ENCODE measurements at places on chromosomes 7 and 10.
A peak's percentile ranks its signal among the peaks of the same experiment; 100 is the strongest.

GRCh38 chr10:133261726-133262325, 14.8 kb downstream of the ADAM8 start:
- DNase-seq, result peak; percentile 42

GRCh38 chr10:131802996-131803395, 97.8 kb upstream of the PPP2R2D start:
- no peak for DNase-seq

DNA sequence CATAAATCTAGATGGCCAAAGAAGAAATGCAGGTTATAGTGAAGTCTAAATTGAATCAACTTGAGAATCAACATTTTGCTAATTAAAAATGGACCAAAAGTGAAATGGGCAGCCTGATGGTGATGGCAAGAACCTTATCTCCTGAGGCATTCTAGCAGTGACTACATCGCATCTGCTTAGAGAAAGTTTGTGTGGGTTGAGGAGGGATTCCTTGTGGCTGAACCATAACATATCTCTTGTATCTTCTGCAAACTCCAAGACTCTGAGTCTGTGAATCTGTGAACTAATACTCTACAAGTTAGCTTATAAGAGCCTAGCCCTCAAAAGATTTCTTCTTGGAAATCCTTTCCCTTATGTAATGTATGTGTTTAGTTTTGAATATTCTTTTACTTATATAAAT, 85.6 kb downstream of the PRKG1 start:
- DNase-seq, result no peak

GRCh38 chr10:78404296-78404695, 370.6 kb downstream of the RPS24 start:
- no peak for DNase-seq

- no peak for DNase-seq
These were observed 72.8 kb downstream of the CCNY start for GRCh38 chr10:35409094-35409582.

DNA sequence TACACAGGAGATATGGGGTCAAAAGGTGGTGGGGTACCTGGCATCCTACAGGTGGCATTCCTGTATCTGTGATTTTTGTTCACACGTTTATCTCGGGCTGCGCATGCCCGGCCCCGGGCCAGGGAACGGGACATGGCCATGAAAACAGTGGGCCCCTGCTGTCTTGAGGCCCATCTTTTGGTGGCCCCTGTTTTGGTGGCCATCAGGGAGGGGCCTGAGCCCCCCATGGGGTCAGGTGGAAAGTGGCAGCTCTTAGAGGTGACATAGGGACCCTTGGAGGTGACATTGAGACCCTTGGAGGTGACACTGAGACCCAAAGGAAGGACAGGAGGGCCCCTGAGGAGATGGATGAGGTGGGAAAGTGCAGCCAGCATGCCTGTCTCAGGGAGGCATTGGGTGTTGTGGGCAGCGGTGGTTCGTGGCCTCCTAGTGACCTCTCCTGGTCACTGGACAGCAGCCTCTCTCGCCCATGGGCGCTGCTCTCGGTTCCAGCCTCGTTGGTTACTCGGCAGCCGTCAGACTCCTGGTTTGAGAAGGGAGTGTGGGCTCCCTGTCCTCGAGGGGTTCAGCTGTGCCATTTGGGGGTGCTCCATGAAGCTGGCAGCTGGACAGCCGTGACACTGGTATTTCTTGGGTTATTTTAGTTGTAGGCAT, 39.9 kb downstream of the INPP5A start:
- no peak for DNase-seq

- no peak for DNase-seq
These were observed 984 bp upstream of the IKZF1 start for GRCh38 chr7:50303335-50304128.

GRCh38 chr10:132828681-132829080, 42.7 kb upstream of the NKX6-2 start:
- no peak for DNase-seq

DNA sequence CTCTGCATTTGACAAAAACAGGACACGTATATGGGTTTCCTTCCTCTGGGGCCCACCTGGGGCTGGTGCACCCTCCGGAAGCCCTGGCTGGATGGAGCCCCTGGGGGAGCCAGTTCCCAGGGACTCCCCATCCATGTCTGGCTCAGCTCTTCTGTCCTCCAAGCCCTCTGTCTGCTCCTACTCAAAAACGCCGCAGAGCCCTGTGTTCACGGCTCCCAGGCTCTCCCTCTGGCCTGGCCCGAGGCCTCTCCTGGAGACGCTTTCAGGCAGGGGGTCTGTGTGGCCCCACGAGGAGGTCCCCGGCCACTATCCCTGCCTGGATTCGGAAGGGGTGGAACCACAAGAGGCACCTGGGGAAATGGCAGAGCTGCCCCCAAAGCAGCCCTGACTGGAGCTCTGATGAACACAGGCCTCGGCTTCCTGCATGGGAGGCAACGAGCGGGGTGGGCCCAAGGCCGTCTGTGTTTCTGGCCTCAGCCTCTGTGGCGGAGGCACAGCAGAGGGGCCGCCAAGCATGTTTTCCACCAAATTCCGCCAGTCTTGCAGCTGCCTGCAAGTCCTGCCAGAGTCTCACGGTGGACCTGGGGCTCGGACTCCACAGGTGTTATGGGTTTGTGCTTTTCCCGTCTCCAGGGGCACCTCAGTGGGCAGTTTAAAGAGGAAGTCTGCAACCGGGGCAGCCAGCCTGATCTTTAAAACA, 22.6 kb upstream of the INPP5A start:
- DNase-seq, result no peak

DNA sequence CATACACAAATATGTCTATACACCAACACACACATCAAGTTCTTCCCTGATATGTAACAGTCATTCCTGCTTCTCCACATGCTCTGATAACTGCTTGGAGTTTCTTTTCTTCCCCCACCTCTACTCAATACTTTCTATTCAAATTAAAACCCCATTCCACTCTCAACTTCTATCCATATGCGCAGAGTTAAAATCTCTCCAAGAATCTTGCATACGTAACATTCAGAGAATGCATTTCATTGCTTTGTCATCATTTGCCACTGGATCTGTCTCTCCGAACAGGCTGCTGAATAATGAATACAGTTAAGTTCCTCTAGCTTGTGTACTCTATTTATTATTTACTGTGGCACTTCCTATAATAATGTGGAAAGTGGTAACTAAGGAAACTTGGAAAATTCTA, 68.8 kb downstream of the DGKB start:
- DNase-seq, result no peak
